ENCODE measurements at places on chromosomes 5 and 9.

- DNase-seq: no peak
Measured at GRCh38 chr5:305050-305449, 16.5 kb upstream of the AHRR start.

DNA sequence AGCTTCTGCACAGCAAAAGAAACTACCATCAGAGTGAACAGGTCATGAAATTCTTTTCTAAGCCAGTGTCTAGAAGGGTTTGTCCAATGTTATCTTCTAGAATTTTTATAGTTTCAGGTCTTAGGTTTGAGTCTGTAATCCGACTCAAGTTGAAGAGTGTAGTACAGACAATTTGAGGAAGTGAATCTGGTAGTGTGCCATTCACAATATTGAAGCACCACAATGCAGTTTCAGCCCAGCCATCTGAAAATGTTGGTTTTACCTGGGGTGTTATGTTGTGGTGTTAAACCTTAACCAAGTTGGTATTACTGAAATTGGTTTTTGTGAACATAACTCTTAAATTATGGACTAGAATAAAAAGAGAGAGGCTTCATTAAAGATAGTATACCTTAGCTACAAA lies 77.2 kb downstream of the ADAMTS16 start:
- no peak for DNase-seq

- DNase-seq: no peak
Measured at GRCh38 chr9:111516061-111516465, 8.9 kb upstream of the ZNF483 start.

DNA sequence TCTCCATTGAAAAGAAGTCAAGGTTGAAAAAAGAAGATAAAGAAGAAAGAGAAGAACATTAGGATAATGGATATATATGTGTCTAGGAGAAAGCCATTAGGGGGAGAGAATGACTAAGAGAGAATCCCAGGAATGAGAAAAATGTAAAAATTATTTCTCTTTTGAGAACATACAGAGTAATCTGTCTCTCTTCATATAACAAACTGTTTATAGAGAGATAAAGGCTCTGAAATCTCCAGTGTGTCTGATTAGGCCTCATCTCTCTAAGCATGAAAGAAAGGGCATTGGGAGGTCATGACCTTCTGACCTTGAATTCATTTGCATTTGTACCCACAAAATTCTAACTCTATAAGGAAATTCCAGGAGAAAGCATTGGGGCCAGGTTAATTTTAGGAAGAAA lies 3.5 kb upstream of the MPDZ start:
- DNase-seq: no peak

- DNase-seq: no peak
Measured at GRCh38 chr5:11757661-11758060, 146.6 kb downstream of the CTNND2 start.

- DNase-seq: no peak
Measured at GRCh38 chr9:123043081-123043939, 9.8 kb downstream of the GPR21 start.

- no peak for DNase-seq
Measured at GRCh38 chr5:130520211-130520610, 615.9 kb downstream of the CHSY3 start.

GRCh38 chr9:89528540-89528939 lies 30.6 kb upstream of the SEMA4D start:
- DNase-seq: no peak

- no peak for DNase-seq
Measured at GRCh38 chr9:124088476-124088837, 76.9 kb downstream of the LHX2 start.

GRCh38 chr5:133219296-133219695 lies 167.5 kb downstream of the HSPA4 start:
- no peak for DNase-seq

GRCh38 chr9:89770531-89771174 lies 165.8 kb downstream of the GADD45G start:
- DNase-seq: no peak

DNA sequence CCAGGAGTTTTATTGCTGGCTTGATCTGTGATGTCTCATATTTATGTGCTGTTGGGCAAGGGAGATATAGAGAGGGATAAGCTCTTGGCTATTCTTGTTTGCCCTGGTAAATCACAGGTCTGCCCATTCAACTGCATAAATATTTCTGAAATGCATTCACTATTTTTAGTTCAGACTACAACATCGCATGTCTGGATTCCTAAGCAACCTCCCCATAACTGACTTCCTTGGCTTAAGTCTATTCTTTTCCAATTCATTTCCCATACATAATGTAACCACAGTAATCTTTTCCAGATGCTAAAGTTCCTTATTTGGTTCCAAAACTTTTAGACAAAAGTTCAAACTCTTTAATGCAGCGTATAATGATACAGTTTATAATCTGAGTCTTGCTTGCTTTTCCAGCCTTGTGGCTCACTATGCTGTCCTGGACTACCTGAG lies 321.4 kb upstream of the ACTBL2 start:
- no peak for DNase-seq

DNA sequence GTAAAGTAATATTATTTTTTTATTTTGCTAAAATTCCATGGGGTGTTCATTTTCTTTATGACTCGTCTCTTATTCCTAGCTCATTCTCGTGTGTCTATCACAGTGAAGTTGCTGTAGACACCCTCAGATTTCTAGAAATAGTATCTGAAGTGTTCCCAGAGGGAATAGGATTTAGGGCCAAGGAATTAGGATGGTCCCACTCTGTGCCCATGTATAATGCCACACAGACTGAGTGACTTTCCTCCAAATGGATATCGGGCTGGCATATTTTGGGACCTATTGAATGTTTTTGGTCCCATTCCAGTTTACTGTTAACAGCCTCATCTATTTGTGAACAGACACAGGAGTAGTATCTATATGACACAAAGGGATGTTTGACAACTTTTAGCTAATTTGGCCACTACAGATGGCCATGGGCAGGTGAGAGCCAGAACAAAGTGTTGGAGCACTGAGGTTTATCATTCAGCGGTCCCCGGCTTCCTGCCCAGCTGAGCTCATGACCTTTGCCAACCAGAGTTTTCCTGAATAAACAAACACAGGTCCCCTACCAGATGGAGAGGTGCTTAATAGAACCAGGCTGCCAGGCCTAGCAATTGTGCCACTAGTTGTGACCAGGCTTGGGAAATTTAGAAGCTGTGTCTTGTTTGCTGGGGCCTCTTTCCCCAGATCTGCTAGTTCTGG lies 46.9 kb downstream of the MAP1B start:
- no peak for DNase-seq

DNA sequence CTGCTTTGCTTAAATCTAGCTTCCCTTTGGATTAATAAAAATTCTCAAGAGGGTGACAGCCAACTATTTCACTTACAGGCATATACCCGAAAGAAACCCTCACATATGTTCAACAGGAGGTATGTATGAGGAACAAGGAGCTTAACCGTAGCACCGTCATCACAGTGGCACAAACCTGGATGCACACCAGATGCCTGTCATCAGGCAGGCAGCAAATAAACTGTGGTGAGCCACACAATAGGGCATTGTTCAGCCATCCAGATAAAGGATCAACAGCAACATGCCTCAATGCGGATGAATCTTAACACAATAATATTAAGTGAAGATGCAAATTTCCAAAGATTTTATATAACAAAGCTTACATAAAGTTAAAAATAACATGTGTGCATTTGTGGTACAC lies 5.5 kb upstream of the TNFSF15 start:
- no peak for DNase-seq

DNA sequence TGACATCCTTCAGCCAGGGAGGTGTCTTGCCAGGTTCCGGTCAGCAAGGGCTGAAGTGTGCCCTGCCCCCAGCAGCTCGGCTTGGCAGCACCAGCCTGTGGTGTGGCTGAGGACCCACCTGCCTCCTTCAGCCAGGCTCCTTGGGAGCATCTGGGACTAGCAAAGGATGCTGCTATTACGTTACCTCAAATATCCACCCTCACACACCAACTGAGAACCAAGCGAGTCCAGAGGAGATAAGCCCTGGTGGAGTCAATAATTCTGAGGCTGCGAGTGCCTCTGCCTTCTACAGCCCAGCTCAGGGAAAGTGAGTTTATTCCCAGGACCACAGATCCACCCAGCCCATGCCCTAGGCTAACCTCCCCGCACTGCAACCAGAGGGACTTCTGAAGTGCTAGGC lies 57.1 kb upstream of the FSTL4 start:
- DNase-seq: no peak

GRCh38 chr5:8756498-8757084 lies 789.3 kb downstream of the SEMA5A start:
- DNase-seq: no peak

GRCh38 chr9:117809751-117810150 lies 105.5 kb downstream of the TLR4 start:
- no peak for DNase-seq

DNA sequence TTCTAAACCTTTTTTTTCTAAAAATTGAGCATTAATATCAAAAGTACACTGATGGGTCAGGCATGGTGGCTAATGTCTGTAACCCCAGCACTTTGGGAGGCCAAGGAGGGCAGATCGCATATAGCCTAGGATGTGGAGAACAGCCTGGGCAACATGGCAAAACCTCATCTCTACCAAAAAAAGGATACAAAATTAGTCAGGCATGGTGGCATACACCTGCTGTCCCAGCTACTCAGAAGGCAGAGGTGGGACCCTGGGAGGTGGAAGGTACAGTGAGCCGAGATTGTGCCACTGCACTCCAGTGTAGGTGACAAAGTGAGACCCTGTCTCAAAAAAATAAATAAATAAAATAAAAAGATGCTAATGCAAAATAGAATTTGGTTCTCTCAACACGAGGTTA lies 49.4 kb downstream of the RAPGEF1 start:
- no peak for DNase-seq

All from HCT116 (cell line).